ENCODE measurements at places on chromosomes 1 and 21.

GRCh38 chr21:14095056-14095455, 115.7 kb downstream of the LIPI start:
- DNase-seq = no peak

DNA sequence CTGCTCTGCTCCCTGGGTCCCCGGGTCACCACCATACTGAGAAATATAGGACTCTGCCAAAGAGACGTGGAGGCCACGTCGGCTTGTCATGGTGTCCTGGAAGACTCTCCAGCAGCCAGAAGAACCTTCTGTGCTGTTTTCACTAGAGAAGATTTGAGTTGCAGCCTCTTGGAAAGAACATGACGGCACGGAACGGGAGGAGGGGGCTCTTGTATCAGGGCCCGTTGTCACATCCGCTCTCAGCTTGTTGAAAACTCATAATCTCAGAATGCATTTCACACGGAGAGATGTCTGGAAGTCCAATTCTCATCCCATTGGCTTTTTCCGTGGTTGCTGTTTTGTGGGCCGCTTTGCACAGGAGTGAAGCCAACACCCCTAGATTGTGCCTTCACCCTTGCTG, 39.4 kb upstream of the FAM3B start:
- DNase-seq = no peak

DNA sequence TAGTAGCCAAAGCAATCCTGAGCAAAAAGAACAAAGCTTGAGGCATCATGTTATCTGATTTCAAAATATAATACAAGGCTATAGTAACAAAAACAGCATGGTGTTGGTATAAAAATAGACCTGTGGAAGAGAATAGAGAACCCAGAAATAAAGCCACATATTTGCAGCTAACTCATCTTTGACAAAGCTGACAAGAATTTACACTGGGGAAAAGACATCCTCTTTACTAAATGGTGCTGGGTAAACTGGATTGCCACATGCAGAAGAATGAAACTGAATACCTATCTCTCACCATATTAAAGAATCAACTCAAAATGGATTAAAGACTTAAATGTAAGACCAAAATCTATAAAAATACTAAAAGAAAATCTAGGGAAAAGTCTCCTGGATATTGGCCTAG, 59.5 kb upstream of the CD55 start:
- DNase-seq = no peak

DNA sequence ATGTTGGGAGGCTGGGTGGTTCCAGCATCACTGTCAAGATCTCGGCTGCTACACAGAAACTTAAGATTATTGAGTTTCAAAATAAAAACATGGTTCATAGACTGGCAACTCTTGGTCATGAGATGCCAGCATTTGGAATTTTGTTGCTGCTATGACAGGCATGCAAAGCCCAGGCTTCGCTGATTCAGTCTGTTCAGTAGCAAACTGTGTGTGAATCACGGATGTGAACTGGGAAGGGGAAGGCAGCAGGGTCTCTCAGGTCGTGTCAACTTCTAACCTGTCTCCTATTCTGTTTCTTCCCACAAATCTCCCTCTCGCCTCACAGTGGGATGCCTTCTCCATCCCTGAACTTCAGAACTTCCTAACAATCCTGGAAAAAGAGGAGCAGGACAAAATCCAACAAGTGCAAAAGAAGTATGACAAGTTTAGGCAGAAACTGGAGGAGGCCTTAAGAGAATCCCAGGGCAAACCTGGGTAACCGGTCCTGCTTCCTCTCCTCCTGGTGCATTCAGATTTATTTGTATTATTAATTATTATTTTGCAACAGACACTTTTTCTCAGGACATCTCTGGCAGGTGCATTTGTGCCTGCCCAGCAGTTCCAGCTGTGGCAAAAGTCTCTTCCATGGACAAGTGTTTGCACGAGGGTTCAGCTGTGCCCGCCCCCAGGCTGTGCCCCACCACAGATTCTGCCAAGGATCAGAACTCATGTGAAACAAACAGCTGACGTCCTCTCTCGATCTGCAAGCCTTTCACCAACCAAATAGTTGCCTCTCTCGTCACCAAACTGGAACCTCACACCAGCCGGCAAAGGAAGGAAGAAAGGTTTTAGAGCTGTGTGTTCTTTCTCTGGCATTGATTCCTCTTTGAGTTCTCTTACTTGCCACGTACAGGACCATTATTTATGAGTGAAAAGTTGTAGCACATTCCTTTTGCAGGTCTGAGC, 25.5 kb downstream of the EIF2D start:
- DNase-seq = no peak

GRCh38 chr1:7975212-7975865, 13.8 kb downstream of the PARK7 start:
- no peak for DNase-seq

Measured in GOT3 (cell line).